ENCODE measurements at places on chromosomes 12 and 14.

DNA sequence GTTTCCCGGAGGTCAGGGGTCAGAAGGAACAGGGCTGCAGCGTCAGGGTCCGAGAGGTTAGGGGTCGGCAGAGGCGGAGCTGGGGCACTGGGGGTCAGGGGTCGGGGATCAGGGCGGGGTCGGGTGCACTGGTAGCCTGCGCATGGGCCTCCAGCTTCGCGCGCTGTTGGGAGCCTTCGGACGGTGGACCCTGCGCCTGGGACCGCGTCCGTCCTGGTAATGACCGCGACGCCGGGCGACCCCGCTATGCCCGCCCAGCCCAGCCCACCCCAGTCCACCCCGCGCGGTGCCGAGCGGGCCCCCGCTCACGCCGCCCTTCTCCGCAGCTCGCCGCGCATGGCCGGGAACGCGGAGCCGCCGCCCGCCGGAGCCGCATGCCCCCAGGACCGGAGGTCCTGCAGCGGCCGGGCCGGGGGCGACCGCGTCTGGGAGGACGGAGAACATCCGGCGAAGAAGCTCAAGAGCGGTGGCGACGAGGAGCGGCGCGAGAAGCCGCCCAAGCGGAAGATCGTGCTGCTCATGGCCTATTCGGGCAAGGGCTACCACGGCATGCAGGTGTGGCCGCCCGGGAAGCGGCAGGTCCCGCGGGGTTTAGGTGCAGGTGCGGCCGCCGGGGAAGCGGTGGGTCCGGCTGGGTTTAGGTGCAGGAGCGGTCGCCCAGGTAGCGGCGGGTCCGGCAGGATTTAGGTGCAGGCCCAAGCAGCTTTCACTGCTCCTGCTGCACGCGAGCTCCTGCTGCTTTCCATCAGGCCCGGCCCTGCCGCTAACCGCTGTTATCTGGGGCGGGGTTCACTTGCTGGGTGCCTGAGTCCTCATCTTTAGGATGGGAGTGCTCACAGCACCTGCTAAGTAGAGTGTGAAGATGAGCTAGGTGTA is 743 bp downstream of the PUS1 start:
- no peak for DNase-seq

GRCh38 chr12:34033628-34034296 is 11.5 kb downstream of the ALG10 start:
- no peak for DNase-seq

- DNase-seq, result no peak
Observed at GRCh38 chr12:24244801-24245200, 295.3 kb upstream of the SOX5 start.

DNA sequence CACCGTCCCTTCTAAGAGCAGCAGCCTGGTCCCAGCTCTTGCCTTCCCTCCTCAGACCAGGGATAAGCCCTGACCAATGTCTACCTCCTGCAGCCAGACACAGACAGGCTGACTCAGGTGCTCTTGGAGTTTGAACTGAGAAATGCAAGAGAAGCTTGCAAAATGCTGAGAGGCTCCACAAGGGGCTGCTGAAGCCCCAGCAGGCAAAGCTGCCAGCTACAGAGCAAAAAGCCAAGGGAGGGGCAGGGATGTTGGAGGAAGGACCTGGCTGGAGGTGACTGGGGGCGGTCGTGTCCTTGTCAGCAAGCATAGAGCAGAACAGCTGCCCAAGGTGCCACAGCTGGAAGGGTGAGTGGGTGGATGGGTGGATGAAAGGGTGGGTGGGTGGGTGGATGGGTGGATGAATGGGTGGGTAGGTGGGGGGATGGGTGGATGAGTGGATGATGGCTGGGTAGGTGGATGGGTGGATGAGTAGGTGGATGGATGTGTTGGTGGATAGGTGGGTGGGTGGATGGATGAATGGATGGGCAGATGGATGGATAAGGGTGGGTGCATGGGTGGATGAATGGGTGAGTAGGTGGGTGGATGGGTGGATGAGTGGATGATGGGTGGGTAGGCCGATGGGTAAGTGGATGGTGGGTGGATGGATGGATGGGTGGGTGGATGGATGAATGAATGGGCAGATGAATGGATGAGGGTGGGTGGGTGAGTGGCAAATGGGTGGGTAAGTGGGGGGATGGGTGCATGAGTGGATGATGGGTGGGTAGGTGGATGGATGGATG is 4.0 kb upstream of the INF2 start:
- DNase-seq, result no peak

Measured in DMS79 treated with DMSO at 0.1 percent for 48 hours (cell line).